HuH-7 (cell line): ENCODE measurements at places on chromosomes 12 and 14.

- DNase-seq: no peak
Measured at GRCh38 chr12:101564912-101565311, 29.9 kb upstream of the MYBPC1 start.

DNA sequence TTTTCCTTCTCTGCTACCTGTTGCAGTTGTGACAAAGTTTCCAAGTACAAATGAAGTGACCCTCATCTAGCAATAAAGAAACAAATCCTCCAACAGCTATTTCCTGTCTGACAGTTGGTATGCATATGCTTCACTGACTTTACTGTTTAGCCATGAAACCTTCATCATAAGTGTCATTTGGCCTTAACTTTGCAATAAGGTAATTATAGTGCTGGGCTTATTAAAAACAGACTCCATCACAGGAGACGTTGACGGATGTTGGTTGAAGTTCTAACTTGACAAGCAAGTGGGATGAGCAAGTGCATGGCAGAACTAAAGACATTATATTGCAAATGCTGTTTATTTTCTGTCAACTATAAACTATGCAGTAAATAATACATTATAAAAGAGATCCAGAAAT, 425.2 kb downstream of the RPS29 start:
- DNase-seq: no peak

- DNase-seq: no peak
Measured at GRCh38 chr12:127711108-127711507, 555.9 kb upstream of the TMEM132C start.

DNA sequence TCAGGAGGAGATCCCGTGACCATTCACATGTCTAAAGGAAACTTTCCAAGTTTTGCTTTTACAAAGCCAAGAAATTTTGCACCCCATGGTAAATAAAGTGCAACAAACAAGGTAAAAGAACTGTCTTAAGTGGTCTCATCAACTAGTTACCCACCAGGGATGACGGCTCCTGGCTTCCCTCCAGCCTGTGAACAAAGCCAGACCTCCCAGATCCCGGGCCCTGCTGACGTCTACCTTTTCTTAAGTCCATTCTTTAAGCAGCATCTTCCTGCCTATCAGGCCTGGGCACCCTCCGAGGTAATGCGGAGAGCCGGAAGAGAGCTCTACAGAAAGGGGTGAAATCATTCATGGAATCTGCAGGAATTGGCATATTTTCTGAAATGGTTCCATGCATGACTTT, 58.0 kb upstream of the DAAM1 start:
- DNase-seq: no peak

- DNase-seq: no peak
Measured at GRCh38 chr14:32311294-32312009, 17.6 kb upstream of the AKAP6 start.

GRCh38 chr14:59342516-59343484, 122.4 kb downstream of the GPR135 start:
- no peak for DNase-seq

GRCh38 chr14:51396222-51396815, 156.3 kb downstream of the TMX1 start:
- DNase-seq: no peak

- DNase-seq: no peak
Measured at GRCh38 chr12:69906411-69907216, 81.6 kb downstream of the MYRFL start.

- no peak for DNase-seq
Measured at GRCh38 chr14:32934881-32935633, 3.6 kb upstream of the NPAS3 start.

GRCh38 chr12:109763201-109763841, 49.7 kb downstream of the FAM222A start:
- DNase-seq: no peak

GRCh38 chr14:101124815-101125214, 221.3 kb upstream of the RTL1 start:
- DNase-seq: no peak

DNA sequence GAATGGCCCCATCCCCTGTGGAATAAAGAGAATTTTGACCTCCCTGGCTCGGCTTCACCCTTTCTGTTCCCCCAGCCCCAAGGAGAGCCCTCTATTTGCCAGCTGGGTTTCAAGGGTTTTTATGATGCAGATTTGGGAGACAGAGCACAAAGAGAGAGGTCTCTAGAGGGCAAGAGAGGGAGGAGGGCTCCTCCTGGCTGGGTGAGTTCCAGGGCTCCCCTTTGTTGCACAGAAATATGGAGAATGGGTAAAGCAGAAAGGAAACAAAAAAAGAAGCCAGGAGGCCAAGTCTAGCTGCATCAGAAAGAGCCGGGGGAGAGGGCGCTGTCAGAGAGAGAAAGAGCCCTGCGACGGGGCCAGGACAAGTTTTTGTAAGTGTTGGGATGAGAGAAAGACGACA, 319.6 kb upstream of the RTL1 start:
- no peak for DNase-seq

DNA sequence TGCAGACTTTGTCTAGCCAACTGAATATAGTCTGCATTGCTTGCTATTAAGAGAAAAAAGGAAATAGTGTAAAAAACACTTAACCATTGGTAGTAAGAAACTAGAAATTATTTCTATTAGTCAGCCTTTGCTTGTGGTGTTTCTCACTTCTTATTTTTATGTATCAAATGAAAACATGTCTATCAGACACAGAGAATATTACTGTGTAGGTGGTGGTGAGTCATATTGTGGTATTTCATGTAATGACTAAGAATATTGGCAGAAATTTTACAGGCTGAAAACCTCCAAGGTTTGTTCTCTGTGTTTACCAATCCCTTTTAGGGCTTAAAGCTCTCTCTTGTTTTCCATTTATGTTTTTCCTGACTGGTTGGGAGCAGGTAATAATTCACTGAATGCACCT, 87.2 kb downstream of the DAAM1 start:
- no peak for DNase-seq

DNA sequence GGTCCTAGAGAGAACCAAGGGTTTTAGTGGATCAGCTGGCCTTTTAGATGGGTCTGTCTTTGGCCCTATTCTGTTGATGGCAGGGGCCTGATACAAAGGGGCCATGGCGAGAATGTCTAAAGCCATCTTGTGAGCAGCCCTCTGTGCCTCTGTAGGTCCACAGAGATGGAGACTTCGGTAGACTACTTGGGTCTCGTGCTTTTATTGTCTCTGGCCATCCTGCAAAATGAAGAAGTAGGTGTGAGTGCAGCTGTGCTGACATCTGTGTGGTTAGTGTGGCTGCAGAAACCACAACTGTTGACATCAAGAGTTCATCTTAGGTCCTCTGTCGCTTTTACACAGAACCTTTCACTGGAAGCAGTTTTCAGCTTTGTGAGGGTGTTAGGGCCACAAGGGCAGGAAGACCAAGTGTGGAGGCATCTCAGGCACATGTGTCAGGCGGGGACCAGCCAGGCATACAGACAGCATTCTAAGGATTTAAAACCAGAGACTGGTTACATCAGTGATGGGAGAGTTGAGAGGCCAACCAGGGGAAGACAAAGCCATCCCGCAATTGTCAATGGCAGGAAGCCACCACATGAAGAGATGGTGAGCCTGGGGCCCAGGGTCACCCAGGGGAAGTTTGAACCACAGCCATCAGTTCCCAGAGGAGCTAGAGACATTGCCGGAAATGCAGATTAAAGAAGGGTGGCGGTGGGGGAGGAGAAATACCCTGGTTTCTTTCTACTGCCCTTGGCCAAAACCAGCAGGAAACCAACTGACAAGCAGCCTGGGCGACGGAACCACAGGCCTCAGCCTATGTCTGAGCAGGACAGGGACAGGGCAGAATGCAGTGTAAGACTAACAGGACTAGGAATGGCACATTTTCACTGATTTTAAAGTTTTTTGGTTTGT, 13.0 kb upstream of the TPCN1 start:
- no peak for DNase-seq

DNA sequence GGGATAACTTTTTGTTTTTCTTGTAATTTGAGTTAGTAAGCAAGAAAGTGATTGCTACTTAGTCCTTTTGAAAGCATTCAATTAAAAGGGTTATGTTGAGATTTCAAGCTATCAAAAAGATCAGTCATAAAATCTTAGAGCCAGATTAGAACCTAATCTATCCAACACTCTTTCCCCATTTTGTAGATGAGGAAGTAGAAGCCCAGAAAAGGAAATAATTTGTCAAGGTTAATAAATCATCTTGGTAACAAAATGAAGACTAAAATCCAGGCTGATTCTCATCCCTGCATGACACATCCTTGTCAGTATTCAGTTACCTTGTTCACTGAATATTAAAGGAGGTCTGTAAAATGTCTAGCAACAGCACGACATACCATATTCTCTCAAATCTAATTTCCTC, 26.5 kb downstream of the PPP1R13B start:
- no peak for DNase-seq

DNA sequence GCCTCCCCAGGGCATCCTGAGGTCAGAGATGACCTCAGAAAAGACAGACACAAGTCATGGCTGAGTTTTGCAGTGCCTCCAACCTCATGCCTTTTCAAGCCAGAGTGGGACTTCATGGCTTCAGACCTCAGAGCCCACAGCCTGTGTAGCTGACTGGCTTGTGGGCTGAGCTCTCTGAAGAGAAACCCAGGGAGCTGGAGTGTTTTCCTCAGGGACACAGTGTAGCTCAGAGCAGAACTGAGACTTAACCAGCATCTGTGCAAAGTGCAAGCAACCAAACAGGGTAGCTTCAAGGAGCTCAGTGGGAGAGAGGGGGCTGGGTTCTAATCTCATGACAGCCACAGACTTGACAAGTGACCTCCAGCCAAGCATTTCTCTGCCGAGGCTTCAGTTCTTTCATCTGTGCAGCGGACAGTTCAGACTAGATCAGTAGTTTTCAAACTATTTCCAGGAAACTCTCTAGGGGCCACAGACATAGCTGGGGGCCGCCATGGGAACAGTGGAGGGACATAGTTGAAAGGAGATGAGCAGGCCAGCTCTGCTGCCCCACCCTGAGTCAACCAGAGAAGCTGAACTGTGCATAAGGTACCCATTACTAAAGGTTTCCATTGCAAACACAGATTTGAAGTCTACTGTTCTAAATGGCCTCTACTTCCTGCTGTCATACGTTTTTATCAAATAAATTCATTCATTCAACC, 80.0 kb downstream of the LGMN start:
- DNase-seq: no peak

DNA sequence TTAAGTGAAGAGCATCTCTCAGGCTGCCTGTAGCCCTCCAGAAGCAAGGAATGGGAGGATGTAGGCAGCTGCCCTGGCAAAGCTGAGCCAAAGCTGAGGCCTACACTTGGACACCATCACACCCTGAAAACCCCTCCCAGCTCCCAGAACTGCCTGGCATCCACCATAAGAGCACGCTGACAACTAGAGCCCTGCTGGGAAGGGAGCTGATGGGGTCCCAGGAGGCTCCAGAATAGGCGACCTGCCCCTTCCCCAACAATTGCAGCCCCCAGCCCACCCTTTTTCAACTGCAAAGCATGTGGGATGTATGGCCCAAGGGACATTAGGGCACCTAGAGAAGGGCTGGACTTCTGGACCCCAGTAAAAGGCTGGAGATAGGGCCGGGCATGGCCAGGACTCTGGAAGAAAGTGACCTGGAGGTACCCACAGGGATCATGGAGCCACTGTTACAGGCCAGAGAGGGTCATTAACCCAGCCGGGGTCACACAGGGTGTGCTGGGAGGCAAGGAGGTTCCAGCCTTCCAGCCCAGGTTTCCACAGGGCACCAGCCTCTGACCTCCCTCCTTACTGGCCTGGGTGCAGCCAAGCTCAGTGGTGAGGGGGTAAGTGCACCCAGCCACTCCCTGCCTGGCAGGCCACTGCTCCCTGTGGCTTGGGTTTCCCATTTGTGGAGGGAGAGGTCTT, 27.8 kb downstream of the FAM222A start:
- no peak for DNase-seq

DNA sequence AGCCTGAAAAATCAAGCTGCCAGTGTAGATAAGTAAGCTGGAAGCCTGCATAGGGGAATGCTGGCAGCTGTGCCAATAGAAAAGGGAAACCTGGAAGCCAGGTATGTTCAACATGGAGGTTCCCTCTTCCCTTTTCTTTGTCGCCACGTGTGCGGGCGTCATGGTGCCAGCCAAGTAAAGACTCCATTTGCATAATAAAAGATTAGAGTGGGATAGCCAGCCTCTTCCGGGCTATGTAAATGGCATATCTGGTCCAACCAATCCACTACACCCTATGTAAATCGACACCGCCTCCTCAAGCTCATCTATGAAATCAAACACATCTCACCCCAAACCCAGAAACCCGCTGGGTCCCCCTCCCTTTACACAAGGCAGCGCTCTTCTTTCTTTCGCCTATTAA, 5.6 kb upstream of the ADGRD1 start:
- DNase-seq: no peak

- no peak for DNase-seq
Measured at GRCh38 chr12:111228916-111229666, 139.8 kb downstream of the PHETA1 start.
